Activated CD4-positive, alpha-beta memory T cell treated with anti-CD3 and anti-CD28 coated beads, Interleukin-2, amount 10 ng/mL, durations not matched to agents 7 days and 5 days (primary cell): ENCODE measurements at places on chromosomes 2 and 18.

DNA sequence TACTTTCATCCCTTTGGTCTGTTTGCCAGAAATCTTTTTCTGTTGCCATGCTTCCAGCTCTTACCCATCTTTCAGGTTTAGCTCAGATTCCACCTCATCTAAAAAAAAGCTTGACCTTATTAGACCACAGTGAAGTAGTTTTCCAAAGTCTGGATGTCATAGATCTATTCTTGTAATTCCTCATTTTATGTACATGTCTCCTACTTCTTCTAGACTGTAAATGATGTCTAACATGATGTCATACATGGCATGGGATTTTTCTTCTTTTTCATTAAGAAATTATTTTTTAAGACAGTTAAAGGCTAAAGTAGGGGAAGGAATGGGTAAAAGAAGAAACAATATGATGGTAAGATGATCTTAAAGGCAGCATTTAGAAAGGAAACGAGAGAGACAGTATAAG lies 11.3 kb downstream of the GLS start:
- DNase-seq: no peak
- no peak overlapping the region for H3K4me3 ChIP-seq
- H3K27me3 ChIP-seq: no peaks in the 10 kb centered on the region
- H3K4me1 ChIP-seq: peaks cover 57% of the 10 kb centered on the region
- no peak overlapping the region for H3K27ac ChIP-seq

- H3K4me1 ChIP-seq: no peaks in the 10 kb centered on the region
- no peak for DNase-seq
- peaks cover 1% of the 10 kb centered on the region for H3K27me3 ChIP-seq
- H3K27ac ChIP-seq: no peak overlapping the region
- H3K36me3 ChIP-seq: peaks cover 6% of the 10 kb centered on the region
Measured at GRCh38 chr2:130363479-130363878, 7.6 kb downstream of the PTPN18 start.

- DNase-seq: no peak
- peaks cover 2% of the 10 kb centered on the region for H3K4me1 ChIP-seq
- no peaks in the 10 kb centered on the region for H3K27me3 ChIP-seq
- H3K4me3 ChIP-seq: no peak overlapping the region
Measured at GRCh38 chr2:168371273-168372019, 84.6 kb upstream of the CERS6 start.

- peaks cover 51% of the 10 kb centered on the region for H3K36me3 ChIP-seq
- H3K27ac ChIP-seq: no peak overlapping the region
- H3K4me3 ChIP-seq: no peak overlapping the region
- no peak for DNase-seq
- H3K27me3 ChIP-seq: no peaks in the 10 kb centered on the region
- no peaks in the 10 kb centered on the region for H3K4me1 ChIP-seq
Measured at GRCh38 chr2:241088376-241088775, 13.7 kb downstream of the MTERF4 start.

GRCh38 chr2:23475036-23475435 lies 90.1 kb downstream of the KLHL29 start:
- H3K27me3 ChIP-seq: peaks cover 39% of the 10 kb centered on the region
- H3K27ac ChIP-seq: no peak overlapping the region
- no peaks in the 10 kb centered on the region for H3K4me1 ChIP-seq
- no peak overlapping the region for H3K4me3 ChIP-seq
- DNase-seq: no peak

- H3K4me3 ChIP-seq: no peak overlapping the region
- no peak for DNase-seq
- H3K27me3 ChIP-seq: no peaks in the 10 kb centered on the region
- H3K36me3 ChIP-seq: no peaks in the 10 kb centered on the region
- H3K27ac ChIP-seq: no peak overlapping the region
Measured at GRCh38 chr2:212141499-212141898, 397.1 kb downstream of the ERBB4 start.

GRCh38 chr2:207254591-207255464 lies 89.1 kb upstream of the KLF7 start:
- peaks cover 45% of the 10 kb centered on the region for H3K4me1 ChIP-seq
- no peaks in the 10 kb centered on the region for H3K36me3 ChIP-seq
- no peak overlapping the region for H3K4me3 ChIP-seq
- H3K27me3 ChIP-seq: peaks cover 6% of the 10 kb centered on the region
- no peak overlapping the region for H3K27ac ChIP-seq

DNA sequence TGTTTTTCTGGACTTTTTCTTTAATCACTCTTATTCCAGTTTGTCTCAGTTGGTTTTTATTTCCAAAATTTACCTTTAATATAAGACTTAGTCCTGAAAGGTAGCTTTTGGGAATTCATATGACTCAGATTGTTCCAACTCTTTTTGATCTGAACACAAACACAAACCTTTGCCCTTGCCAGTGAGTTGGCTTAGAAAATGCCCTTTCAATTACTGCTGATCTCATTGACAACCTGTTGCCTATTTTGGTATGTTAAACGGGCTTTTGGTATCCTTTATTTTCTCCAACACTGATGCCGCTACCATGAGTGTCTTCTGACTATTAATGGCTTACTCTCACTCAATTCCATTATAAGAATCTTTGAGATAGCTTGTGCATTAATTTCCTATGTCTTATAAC lies 143.4 kb downstream of the GULP1 start:
- H3K36me3 ChIP-seq: no peaks in the 10 kb centered on the region
- H3K4me3 ChIP-seq: no peak overlapping the region
- no peaks in the 10 kb centered on the region for H3K27me3 ChIP-seq
- no peak for DNase-seq

DNA sequence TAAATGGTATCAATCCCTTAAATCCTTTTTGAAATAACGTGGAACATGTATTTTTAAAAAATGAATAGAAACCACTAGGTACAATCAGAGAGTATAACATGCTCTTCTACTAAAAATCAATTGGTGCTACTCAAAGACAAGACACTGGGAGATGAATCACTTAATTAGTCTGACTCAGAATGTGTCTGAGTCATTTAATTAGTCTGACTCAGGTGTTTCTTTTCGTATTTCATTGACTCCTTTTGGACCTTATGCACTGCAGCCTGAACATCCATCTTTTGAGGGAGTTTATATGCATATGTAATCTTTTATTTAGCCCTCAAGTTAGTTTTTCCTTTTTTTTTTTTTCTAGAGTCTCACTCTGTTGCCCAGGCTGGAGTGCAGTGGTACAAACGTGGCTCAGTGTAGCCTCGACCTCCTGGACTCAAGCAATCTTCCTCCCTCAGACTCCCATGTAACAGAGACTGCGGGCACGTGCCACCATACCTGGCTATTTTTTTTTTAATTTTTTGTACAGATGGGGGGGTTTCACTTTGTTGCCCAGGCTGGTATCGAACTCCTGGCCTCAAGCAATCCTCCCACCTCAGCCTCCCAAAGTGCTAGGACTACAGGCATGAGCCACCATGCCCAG lies 26.5 kb downstream of the PPP4R3B start:
- no peak overlapping the region for H3K4me3 ChIP-seq
- H3K27ac ChIP-seq: peak overlapping the region; percentile 31
- no peaks in the 10 kb centered on the region for H3K27me3 ChIP-seq
- peaks cover 27% of the 10 kb centered on the region for H3K4me1 ChIP-seq
- peaks cover 37% of the 10 kb centered on the region for H3K36me3 ChIP-seq
- no peak for DNase-seq

- no peak overlapping the region for H3K27ac ChIP-seq
- no peaks in the 10 kb centered on the region for H3K27me3 ChIP-seq
- H3K4me1 ChIP-seq: no peaks in the 10 kb centered on the region
Measured at GRCh38 chr2:18610090-18610489, 20.7 kb upstream of the NT5C1B start.

GRCh38 chr18:35683021-35683420 lies 101.5 kb downstream of the GALNT1 start:
- H3K4me3 ChIP-seq: no peak overlapping the region
- H3K36me3 ChIP-seq: peaks cover 12% of the 10 kb centered on the region
- DNase-seq: no peak
- no peaks in the 10 kb centered on the region for H3K27me3 ChIP-seq

DNA sequence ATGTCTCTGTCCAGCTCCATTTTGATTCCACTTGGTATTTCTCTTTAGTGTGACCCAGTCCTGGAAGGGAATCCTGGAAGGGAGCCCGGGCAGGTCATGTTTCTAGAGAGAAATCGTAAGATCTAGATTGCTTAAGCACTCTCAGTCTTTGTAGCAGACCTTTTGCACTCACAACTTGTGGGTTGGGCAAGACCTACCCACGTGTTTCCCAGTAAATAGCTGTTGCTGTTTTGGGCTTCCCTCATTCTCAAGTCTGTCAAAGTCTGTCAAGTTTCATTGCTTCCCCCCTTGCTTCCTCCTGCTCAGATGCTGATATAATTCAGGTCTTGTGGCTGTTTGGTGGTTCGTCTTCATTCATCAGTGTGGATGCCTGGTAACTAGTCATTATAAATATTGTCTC lies 17.4 kb upstream of the NEMP2 start:
- no peak overlapping the region for H3K27ac ChIP-seq
- no peak for DNase-seq
- peaks cover 6% of the 10 kb centered on the region for H3K4me1 ChIP-seq
- no peak overlapping the region for H3K4me3 ChIP-seq

DNA sequence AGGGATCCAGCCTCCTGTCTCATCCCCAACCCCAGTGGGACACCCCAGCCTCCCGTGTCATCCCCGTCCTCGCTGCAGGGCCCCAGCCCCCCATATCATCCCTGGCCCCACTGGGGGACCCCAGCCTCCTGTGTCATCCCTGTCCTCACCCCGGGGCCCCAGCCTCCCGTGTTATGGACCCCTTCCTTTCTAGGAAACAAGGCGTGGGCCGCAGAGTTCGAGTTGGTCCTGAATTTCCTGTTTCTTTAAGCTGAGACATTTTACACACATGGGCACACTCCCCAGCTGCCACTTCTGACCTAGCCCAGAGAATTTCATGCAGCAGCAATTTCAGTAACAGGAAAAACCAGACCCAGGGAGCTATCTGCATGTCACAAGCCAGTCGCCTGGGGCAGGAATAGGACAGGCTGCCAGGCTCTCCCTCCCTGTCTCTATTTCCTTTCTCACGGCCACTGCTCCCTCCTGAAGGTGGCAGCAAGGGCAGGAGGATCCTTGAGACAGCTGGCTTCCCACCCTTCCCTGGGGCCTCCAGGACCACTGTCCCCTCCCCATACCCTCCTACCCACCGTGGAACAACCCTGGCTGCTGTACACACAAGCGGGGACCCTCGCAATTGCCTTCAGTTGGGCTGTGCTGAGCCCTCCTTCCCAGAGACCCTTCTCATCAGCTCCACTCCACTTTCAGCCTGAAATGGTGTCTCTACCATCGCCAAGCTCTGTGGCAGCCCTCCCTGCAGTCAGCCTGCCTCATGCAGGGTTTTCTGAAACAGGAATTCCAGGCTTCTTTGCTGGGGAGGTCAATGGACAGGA lies 141.9 kb upstream of the ID2 start:
- peaks cover 89% of the 10 kb centered on the region for H3K4me1 ChIP-seq
- no peak overlapping the region for H3K4me3 ChIP-seq
- H3K27ac ChIP-seq: peak overlapping the region; percentile 100
- no peaks in the 10 kb centered on the region for H3K36me3 ChIP-seq

- H3K36me3 ChIP-seq: no peaks in the 10 kb centered on the region
- no peaks in the 10 kb centered on the region for H3K4me1 ChIP-seq
- H3K27me3 ChIP-seq: no peaks in the 10 kb centered on the region
- H3K4me3 ChIP-seq: no peak overlapping the region
- H3K27ac ChIP-seq: no peak overlapping the region
Measured at GRCh38 chr2:223494942-223495341, 107.2 kb downstream of the SCG2 start.

DNA sequence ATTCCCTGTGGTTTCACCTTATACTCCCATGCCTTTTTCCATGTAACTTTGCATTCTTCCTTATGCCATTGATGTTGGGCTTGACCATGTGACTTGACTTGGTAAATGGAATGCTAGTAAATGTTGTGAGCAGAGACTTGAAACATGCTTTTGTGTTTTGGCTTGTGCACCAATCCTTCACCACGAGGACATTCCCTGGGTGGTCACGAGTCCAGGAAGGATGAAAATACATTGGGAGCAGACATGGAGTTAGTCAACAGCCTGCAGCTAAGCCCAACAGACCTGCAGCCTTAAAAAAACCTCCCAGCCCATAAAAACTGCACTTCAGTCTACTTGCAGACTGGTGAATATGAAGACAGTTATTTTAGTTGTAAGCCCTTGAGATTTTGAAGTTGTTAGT lies 116.5 kb upstream of the SPATS2L start:
- no peak overlapping the region for H3K4me3 ChIP-seq
- DNase-seq: no peak
- no peak overlapping the region for H3K27ac ChIP-seq
- H3K27me3 ChIP-seq: peaks cover 33% of the 10 kb centered on the region

- H3K27ac ChIP-seq: no peak overlapping the region
- no peaks in the 10 kb centered on the region for H3K36me3 ChIP-seq
- no peak overlapping the region for H3K4me3 ChIP-seq
- DNase-seq: no peak
- peaks cover 28% of the 10 kb centered on the region for H3K4me1 ChIP-seq
Measured at GRCh38 chr2:37854676-37855282, 70.3 kb upstream of the RMDN2 start.

DNA sequence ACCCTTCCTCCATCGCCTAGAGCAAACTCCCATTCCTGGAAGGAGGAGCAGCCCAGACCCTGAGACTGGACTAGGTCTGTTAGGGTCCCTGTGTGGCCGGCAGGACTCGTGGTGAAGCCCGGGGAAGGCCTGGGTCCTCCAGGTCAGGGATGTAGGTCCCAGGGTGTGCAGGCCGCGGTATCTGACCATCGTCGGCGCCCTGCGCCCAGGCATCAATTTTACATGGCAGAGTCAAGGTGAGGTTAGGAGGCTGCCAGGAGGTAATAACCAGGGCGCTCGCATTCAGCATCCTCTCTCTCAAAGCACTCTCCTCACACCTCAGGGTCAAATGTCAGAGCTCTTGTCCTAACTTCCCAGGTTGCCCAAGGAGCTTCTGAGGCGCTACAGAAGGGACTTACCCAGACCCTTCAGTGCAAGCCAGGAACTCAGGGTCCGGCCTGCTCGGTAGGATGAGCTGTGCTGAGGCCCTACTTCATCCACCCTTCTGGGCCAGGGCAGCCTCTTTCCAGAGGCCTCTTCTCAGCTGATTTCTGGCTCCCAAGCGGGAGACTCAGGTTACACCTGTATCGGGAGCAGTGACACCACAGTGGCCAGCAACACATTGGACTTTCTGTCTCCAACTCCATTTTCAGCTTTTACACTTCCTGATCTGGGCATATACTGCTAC lies 628 bp downstream of the SH2D6 start:
- H3K4me1 ChIP-seq: peaks cover 45% of the 10 kb centered on the region
- DNase-seq: no peak
- H3K27me3 ChIP-seq: no peaks in the 10 kb centered on the region
- no peaks in the 10 kb centered on the region for H3K36me3 ChIP-seq

- H3K4me3 ChIP-seq: no peak overlapping the region
- H3K4me1 ChIP-seq: no peaks in the 10 kb centered on the region
- H3K36me3 ChIP-seq: no peaks in the 10 kb centered on the region
Measured at GRCh38 chr2:67524213-67524612, 127.1 kb downstream of the ETAA1 start.
